ENCODE measurements at places on chromosomes 2 and 18.

DNA sequence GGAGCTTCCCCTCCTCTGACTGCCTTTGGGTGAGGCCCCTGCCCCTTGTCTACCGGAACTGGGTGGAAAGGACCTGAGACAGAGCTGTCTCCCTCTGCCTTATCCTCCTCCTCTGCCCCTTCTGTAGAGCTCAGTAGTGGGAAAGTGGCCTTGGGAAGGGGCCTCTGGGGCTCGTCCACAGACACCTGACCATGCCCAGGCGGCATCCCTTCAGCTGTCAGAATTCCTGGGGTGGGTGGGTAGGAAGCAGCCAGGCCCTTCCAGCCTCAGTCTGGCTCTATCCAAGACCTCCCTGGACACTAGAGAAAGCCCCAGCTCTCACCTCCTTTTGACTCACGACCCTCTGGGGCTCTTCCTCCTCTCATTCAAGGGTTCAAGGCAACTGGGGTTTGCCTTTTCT, 35.6 kb downstream of the B3GNT2 start:
- DNase-seq: no peak

GRCh38 chr2:75736276-75736675, 25.6 kb upstream of the GCFC2 start:
- DNase-seq: no peak

DNA sequence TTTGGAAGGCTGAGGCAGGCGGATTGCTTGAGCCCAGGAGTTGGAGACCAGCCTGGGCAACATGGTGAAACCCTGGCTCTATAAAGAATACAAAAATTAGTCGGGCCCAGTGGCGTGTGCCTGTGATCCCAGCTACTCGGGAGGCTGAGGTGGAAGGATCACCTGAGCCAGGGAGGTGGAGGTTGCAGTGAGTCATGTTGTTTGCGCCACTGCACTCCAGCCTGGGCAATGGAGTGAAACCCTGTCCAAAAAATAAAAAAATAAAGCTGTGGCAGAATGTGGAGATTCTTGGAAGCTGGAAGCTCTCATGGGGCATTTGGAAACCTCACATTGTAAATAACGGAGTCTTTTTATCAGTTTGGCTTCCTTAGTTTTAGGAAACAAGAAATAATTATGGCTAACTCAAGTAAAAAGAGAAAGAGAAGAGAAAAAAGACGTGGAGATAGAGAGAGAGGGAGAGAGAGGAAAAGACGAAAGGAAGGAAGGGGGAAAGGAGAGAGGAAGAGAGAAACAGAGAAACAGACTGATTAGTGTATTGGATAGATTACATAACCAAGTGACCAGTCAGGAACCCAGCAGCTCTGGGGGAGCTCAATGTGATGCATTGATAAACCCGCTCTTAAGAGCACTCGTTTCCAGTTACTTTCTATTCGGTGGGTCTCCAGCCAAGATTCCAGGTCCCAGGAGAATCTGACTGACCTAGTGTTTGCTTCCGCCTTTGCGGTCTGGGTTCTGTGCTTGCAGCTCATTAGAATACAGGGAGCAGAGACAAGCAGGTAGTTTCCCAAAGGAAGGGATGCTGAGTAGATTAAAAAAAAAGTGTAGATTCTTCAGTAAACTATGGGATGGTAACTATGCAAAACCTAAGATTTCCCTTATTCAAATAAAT, 1.1 kb upstream of the SPAST start:
- DNase-seq: no peak

DNA sequence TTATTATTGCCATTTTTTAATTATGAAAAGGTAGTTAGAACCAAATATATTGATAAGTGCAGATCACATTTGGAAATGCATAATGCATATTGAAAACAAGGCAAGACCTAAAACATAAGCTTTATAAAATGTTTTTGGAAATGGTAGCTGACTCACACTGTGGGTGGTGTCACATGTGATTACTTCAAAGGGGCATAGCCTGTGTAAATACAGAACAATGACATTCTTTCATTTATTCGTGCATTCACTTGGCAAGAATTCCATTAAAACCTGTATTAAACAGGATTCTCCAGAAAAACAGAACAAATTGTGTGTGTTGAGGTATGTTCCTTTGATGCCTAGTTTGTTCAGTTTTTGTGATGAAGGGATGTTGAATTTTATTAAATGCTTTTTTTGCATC, 427.3 kb upstream of the ST6GAL2 start:
- no peak for DNase-seq

- DNase-seq: no peak
Observed at GRCh38 chr2:11103984-11104793, 51.1 kb upstream of the SLC66A3 start.

DNA sequence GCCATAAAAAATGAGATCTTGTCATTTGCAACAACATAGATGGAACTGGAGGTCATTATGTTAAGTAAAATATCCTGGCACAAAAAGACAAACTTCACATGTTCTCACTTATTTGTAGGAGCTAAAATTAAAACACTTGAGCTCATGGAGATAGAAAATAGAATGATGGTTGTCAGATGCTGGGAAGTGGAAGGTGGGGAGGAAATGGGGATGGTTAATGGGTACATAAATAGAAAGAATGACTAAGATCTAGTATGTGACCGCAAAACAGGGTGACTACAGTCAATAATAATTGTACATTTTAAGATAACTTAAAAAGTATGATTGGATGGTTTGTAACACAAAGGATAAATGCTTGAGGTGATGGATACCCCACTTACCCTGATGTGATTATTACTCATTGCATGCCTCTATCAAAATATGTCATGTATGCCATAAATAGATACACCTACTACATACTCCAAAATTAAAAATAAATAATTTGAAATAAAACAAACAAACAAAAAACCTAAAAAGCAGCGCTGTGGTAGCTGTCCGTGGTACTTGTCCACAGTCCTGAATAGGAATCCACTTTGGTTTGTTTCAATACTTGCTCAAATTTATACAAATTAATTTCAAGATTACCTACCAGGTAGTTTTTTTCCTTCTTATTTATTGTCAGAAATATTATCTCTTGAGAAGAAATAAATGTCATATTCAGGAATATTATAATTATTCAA, 224.5 kb downstream of the DLGAP1 start:
- no peak for DNase-seq

DNA sequence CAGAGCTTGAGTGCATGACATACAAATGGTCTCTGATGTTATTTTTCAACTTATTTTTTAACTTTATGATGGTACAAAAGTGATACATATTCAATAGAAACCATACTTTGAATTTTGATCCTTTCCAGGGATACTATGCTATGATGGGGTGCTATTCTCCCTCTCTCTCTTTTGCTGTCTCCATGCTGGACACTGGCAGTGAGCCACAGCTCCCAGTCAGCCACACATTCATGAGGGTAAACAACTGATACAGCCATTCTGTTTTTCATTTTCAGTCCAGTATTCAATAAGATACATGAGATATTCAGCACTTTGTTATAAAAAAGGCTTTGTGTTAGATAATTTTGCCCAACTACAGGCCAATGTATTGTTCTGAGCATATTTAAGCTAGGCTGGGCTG, 859.3 kb upstream of the KLHL29 start:
- no peak for DNase-seq

DNA sequence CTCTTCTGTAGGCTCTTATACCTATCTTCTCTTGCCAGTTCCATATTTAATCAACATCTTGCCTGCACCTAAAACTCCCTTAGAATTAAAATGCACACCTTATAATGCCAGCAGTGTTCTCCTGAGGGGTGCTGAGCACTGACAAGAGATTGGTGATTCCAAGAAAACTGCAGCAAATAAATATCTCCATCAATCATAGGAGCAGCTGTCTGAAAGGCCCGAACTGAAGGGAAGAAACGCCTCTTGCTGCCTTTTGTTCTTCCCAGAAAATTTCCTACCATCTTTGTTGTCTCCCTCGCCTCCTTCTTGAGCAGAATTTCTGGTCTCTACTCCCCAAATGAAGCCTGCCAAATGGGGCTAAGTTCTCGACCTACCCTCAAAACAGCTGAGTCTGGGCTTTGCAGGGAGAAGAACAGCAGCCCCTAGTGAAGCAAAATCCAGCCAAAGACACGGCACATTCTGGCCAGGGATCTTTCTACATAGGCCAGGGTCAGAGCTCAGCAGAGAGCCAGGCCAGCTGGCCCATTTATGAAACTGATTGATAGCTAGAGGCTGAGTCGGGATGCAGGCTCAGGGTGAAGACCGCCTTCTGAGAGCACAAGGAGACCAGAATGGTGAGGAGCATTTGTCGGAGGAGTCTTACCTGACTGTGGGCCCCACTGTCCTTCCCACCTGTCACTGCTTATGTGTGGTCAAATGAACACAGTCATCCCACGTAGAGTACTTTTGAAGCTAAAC, 20.4 kb upstream of the TMEM247 start:
- DNase-seq: no peak

GRCh38 chr2:12498704-12499103, 218.0 kb upstream of the TRIB2 start:
- DNase-seq: no peak

GRCh38 chr18:42860011-42860410, 255.5 kb downstream of the RIT2 start:
- DNase-seq: no peak

DNA sequence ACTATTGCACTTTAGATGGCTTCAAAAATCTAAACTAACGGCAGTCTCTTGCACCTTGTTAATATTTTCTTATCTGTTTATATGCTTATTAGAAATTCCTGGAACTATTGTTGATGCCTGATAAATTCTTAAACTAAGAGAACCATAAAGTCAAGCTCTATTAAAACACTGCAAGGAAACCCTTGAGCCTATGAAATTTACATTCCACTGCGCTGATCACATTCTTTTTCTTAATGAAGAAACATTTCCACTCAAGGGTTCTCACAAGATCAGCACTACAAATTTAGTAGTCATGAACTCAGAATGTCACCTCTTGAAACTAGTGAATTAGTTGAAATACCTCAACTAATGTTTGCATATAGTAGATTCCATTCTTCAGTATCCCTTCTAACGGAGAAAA, 331.8 kb upstream of the SLC8A1 start:
- DNase-seq: no peak

DNA sequence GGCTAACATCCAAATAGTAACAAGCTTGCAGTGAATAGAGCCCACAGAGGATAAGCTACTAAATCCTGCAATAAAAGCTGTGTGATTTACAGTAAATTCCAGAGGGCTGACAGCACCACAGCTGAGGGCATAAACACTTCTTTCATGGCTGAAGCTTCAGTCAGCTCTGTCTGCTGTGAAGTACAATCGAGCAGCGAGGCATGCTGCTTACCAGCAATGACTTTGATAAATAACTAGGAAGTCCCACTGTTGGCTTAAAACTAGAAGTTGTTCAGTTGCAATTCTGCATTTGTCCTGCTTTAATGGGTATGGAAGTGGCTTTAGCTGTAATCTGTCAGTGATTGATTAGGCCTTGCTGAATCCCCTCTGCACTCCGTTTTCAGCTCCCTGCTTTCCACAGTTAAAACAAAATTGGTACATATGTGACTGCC, 65.2 kb upstream of the FIGN start:
- no peak for DNase-seq

DNA sequence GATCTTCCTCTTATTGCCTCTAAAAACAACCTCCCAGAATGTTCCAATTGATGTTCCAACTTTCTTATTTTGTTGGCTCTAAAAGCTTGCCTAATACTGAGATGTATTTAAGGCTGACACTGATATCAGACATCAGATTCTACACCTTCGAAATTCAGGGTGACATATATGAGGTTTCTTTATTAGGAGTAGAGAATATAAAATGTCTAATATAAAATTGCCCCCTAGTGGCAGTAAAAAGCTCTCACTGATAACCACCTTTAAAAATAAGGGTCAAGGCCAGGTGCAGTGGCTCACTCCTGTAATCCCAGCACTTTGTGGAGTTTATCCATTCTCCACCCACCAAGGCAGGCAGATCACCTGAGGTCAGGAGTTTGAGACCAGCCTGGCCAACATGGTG, 789.7 kb upstream of the SLC39A10 start:
- DNase-seq: no peak

DNA sequence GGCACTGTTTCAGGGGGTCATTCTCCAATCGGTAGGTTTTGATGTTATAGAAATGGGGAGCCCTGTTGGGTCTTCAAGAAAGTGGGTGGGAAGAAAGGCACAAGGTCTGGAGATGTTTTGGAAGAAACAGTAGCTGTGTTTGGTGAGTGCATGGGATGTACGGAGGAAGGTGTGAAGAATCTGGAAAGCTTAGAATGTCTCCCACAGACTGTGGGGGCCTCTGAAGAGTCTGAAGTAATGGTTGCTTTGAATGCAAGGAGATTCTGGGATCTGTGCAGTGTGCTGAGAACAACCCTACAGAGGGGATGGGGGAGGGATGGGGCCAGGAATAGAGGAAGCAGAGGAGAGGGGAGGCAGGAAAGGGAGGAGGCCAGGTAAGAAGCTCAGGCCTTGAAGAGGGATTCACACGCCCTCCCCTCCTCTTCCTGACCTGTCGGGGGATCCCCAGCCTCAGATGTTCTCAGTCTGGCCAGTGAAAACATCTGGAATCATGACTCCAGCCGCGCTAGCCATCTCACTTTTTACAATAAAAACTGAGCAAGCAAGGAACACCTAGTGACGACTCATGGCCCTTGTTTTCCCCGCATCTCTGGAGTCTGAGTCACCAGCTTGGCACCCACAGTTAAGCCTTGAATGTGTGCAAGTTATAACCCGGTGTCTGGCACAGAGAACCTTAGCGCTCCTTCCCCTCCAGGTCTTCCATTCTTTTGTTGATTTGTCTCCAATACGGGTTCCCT, 74.2 kb downstream of the SH3BP4 start:
- no peak for DNase-seq

GRCh38 chr18:41391616-41392595, 563.1 kb upstream of the PIK3C3 start:
- DNase-seq: no peak

- no peak for DNase-seq
Observed at GRCh38 chr2:20443276-20443920, 3.5 kb upstream of the RHOB start.

GRCh38 chr18:46715062-46715461, 41.8 kb downstream of the ST8SIA5 start:
- no peak for DNase-seq

- no peak for DNase-seq
Observed at GRCh38 chr2:211404098-211404497, 847.7 kb downstream of the CPS1 start.

DNA sequence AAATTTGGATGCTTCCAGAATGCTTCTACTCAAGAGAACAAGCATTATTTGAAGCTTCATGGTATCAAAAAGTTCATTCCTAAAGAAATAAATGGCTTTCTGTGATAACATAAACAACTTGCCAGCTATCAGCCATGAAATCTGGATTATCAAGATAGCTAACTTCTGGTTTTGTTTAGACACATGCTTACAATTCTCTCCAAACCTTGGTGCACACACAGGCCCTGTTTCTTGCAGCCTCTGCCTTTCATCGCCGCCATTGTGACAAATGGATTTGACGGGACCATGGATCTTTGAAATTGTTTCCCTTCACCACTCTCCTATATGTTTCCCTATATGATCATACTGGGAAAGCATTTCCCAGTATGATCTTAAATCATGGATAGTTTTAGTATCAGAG, 47.9 kb upstream of the CABLES1 start:
- no peak for DNase-seq

DNA sequence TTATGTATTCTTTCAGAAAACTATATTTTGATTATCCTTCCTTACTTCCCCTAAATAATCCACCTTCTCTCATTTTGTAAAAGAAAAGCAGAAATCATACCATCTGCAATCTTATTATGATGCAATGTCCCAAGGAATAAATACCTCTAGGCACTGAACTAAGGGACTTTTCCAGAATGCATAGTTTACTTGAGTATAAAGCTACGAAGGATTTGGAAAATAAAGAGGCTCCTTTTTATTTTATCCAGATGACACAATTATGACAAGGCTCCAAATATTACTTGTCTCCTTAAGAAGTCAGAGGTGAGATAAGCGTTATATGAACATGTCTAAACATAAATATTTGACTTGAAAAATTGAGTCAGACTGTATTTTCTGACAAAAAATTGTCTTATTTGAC, 72.1 kb downstream of the COL3A1 start:
- no peak for DNase-seq

Data from cortex of kidney (tissue), 1 donor.